ENCODE measurements at places on chromosomes 3 and 15. TPM values are rescaled to one million over a fixed set of nuclear protein-coding genes. Genes with fewer than 3 reads are reported as not detected.

- H3K27me3 ChIP-seq = no peaks in the 10 kb centered on the region
- peaks cover 8% of the 10 kb centered on the region for H3K4me1 ChIP-seq
- no peaks in the 10 kb centered on the region for H3K36me3 ChIP-seq
- no peak overlapping the region for H3K27ac ChIP-seq
- H3K4me3 ChIP-seq = no peak overlapping the region
Observed at GRCh38 chr3:124364317-124365020, 365.8 kb upstream of the UMPS start.

Gene SLC6A1
- 1.2 TPM for total RNA-seq

Gene C3orf20
- 0.09 TPM for total RNA-seq

- H3K36me3 ChIP-seq = no peaks in the 10 kb centered on the region
- H3K27ac ChIP-seq = no peak overlapping the region
- no peak overlapping the region for H3K4me3 ChIP-seq
- no peaks in the 10 kb centered on the region for H3K27me3 ChIP-seq
- DNase-seq = no peak
Observed at GRCh38 chr3:173938616-173939015, 541.1 kb downstream of the NLGN1 start.

DNA sequence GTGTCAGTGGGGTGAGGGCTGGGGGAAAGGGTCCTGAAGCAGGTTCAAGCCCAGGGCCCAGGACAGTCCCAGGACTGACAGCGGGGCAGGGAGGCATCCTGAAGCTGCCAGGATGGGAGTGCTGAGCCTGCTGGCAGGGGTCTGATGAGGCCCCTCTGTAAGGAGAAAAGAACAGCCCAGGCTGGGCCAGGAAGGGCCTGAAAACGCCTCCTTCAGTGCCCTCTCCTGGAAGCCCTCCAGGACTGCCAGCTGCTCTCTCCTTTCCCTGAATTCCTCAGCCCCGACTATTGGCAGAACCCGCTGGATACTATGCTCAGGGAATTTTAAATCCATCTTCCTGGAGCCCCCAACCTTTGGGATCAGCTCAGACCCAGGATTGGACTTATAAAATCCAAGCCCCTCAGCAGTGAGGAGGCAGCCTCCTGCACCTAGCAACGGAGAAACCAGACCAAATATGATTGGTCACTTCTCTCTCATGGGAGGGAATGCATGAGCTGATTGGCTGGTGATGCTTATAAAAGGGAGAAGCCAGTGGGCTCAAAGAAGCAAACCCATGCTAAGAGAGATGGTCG lies 203.5 kb upstream of the LINGO1 start:
- no peak overlapping the region for H3K27ac ChIP-seq
- H3K4me1 ChIP-seq = peaks cover 7% of the 10 kb centered on the region
- H3K36me3 ChIP-seq = no peaks in the 10 kb centered on the region
- peak; percentile 49 for DNase-seq
- peaks cover 2% of the 10 kb centered on the region for H3K27me3 ChIP-seq

DNA sequence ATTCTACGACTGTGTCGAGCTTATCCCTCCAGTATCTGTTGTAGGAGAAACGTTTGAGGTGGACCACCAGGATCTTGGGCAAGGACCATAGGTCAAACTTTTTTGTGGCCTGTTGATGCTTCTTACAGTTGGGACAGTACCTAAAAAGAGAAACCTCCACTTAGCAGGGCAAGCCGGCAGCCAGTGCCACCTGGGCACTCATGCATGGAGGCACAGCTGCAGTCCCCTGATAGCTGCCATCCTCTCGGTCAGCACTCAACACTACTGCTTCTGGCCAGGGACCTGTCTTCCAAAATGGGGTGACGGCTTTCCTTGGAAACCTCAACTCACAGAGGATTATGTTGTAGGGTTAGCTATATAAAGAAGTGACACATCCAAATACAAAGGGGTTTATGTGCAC lies 7.0 kb upstream of the C3orf62 start:
- no peak overlapping the region for H3K27ac ChIP-seq
- no peak for DNase-seq
- no peak overlapping the region for H3K4me3 ChIP-seq
- peaks cover 82% of the 10 kb centered on the region for H3K36me3 ChIP-seq
- H3K27me3 ChIP-seq = no peaks in the 10 kb centered on the region

DNA sequence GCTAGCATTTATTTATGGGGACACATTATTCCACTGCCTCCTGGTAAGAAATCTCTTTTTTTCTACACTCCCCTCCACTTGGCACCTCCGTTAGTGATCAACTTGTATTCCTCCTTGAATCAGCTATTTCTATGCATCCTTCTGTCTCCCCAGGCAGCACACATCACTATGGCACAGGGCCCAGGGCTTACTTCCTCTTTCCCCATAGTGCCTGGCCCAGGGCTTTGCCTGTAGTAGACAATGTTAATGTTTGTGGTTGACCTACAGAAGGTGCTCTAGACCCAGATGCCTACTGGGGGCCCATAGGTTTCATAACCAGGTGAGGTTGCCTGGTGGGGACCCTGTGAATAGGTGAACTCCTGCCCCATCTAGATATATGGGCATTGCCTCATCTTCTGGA lies 44.9 kb downstream of the EPHB1 start:
- H3K36me3 ChIP-seq = no peaks in the 10 kb centered on the region
- peaks cover 3% of the 10 kb centered on the region for H3K27me3 ChIP-seq
- no peaks in the 10 kb centered on the region for H3K4me1 ChIP-seq
- H3K4me3 ChIP-seq = no peak overlapping the region
- H3K27ac ChIP-seq = no peak overlapping the region

DNA sequence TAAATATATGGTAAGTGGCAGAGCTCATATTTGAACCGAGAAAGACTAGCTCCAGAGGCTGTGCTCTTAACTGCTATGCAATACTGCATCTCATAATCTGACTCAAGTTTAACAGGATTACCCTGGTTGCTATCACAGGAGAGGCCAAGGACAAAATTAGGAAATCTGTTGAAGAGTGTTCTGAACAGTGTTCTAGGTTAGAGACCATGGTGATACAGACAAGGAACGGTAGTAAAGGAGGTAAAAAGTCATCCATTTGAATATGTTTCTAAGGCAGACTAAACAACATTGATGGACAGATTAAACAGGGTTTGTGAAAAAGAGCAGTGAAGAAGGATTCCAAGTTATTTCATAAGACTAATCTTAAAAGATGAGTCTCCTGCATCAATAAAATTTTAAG lies 22.1 kb downstream of the PLOD2 start:
- DNase-seq = no peak
- no peak overlapping the region for H3K4me3 ChIP-seq
- no peaks in the 10 kb centered on the region for H3K36me3 ChIP-seq
- peaks cover 3% of the 10 kb centered on the region for H3K4me1 ChIP-seq

DNA sequence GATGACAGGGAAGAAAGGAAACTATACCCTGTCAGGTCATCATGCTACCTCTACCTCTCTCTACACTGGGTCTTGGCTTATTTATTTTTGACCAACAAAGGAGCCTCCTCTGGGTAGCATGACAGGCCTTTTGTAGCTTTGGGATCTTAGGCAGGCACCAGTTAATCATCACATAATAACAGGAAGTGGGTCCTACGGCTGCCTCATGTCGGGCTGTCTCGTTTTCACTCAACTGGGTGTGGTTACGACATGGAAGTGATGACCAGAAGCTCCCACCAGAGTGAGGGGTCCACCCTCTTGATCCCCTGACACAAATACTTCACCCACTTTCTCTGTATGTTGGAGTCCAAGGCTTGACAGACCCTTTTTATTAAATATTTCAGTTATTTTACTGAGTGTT lies 105.3 kb downstream of the CD47 start:
- no peak overlapping the region for H3K27ac ChIP-seq
- no peaks in the 10 kb centered on the region for H3K27me3 ChIP-seq
- H3K4me3 ChIP-seq = no peak overlapping the region

Gene FGD5
- total RNA-seq = 14.1 TPM

DNA sequence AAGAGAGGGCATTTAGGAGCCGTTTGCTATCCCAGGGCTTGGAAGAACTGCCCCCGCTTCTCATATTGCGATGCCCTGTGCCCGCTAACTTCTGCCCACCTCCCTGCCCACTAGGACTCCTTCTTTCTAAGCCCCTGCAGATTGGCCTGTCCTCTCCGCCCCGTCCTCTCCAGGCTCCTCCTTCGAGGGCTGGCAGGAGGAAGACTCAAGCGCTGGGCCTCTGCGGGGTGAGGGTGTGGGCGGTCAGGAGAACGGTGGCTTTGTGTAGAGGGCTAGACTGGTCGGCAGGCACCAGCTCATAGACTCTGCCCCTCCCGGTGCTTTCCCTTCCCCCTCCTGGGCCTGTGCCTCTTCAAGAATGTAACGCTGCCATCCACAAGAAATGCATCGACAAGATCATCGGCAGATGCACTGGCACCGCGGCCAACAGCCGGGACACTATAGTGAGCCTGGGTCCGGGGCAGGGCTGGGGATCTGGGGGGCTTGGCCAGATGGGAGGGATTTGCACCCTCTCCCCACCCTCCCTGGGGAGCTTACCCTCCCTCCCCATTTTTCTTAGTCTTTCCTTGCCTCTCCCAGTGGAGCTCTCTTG lies 21.9 kb downstream of the PRKCD start:
- no peak overlapping the region for H3K27ac ChIP-seq
- no peaks in the 10 kb centered on the region for H3K27me3 ChIP-seq
- H3K4me3 ChIP-seq = no peak overlapping the region

DNA sequence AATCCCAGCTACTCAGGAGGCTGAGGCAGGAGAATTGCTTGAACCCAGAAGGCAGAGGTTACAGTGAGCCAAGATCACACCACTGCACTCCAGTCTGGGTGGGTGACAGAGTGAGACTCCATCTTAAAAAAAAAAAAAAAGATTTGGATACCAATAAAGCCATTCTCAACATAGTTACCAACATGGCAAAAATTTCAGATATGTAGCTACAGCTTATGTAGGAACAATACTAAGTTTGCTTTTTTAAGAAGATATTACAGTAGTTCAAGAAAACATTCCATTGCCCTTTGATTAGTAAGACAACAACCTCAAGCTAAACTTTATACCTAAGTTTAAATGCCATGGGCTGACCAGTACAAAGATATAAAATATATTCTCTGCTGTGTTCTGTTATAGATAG lies 34.4 kb downstream of the ZNF106 start:
- peak overlapping the region; percentile 99 for H3K27ac ChIP-seq
- peak overlapping the region; percentile 58 for H3K4me3 ChIP-seq
- H3K36me3 ChIP-seq = peaks cover 11% of the 10 kb centered on the region
- DNase-seq = no peak

DNA sequence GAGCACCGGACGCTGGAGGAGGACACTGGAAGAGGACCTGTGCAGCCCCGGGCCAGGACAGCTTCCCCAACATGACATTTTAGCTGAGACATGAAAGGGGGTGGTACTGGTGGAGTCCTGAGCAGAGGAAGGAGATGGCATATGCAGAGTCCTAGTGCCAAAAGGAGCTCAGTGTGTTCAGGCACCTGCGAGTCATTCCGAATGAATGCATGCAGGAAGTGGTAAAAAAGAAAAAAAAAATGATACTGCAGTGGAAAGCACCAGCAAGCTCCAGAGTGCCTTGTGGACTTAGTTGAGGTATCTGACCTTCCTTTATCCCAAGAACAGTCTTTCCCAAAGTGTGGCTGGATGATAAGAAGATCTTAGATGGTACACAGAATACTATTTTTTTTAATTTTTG lies 6.6 kb upstream of the ZNF148 start:
- H3K4me3 ChIP-seq = no peak overlapping the region
- no peak overlapping the region for H3K27ac ChIP-seq
- H3K4me1 ChIP-seq = no peaks in the 10 kb centered on the region
- H3K27me3 ChIP-seq = no peaks in the 10 kb centered on the region
- no peaks in the 10 kb centered on the region for H3K36me3 ChIP-seq

GRCh38 chr3:161510510-161511260 lies 14.1 kb downstream of the OTOL1 start:
- H3K36me3 ChIP-seq = no peaks in the 10 kb centered on the region
- no peak overlapping the region for H3K4me3 ChIP-seq
- H3K27me3 ChIP-seq = no peaks in the 10 kb centered on the region
- H3K27ac ChIP-seq = no peak overlapping the region
- DNase-seq = no peak

Gene CFAP92
- total RNA-seq = 0.27 TPM

DNA sequence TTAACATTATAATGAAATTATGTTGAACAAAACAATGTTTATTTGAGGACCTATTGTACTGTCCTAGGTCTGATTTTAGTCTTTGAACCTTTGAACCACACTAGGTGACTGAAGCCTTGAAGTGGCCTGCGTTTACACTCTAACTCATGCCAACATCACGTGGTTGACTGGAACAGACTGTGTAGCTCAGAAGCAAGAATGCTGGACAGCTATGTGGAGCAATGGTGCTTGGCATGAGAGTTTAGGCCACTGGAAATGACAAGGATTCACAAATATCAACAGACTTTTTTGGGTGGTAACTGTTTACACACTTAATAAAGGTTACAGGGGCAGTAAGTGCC lies 391.5 kb downstream of the RAP2B start:
- no peaks in the 10 kb centered on the region for H3K27me3 ChIP-seq
- no peak overlapping the region for H3K27ac ChIP-seq
- H3K4me3 ChIP-seq = no peak overlapping the region
- H3K36me3 ChIP-seq = no peaks in the 10 kb centered on the region
- no peak for DNase-seq
- H3K4me1 ChIP-seq = no peaks in the 10 kb centered on the region

- H3K27me3 ChIP-seq = no peaks in the 10 kb centered on the region
- no peaks in the 10 kb centered on the region for H3K36me3 ChIP-seq
- H3K4me3 ChIP-seq = no peak overlapping the region
- no peak for DNase-seq
- H3K4me1 ChIP-seq = peaks cover 55% of the 10 kb centered on the region
- no peak overlapping the region for H3K27ac ChIP-seq
Observed at GRCh38 chr3:129021140-129021551, 20.0 kb downstream of the EFCC1 start.

- H3K27me3 ChIP-seq = no peaks in the 10 kb centered on the region
- DNase-seq = no peak
- H3K36me3 ChIP-seq = peaks cover 4% of the 10 kb centered on the region
- H3K4me1 ChIP-seq = no peaks in the 10 kb centered on the region
Observed at GRCh38 chr3:37170060-37170459, 4.3 kb downstream of the LRRFIP2 start.

- H3K27ac ChIP-seq = no peak overlapping the region
- no peaks in the 10 kb centered on the region for H3K36me3 ChIP-seq
- no peaks in the 10 kb centered on the region for H3K27me3 ChIP-seq
Observed at GRCh38 chr3:51734572-51734907, 27.7 kb downstream of the GRM2 start.

GRCh38 chr3:171269542-171269941 lies 190.7 kb downstream of the TNIK start:
- H3K27ac ChIP-seq = no peak overlapping the region
- H3K27me3 ChIP-seq = no peaks in the 10 kb centered on the region
- no peak overlapping the region for H3K4me3 ChIP-seq
- no peak for DNase-seq
- peaks cover 6% of the 10 kb centered on the region for H3K4me1 ChIP-seq
- H3K36me3 ChIP-seq = no peaks in the 10 kb centered on the region

DNA sequence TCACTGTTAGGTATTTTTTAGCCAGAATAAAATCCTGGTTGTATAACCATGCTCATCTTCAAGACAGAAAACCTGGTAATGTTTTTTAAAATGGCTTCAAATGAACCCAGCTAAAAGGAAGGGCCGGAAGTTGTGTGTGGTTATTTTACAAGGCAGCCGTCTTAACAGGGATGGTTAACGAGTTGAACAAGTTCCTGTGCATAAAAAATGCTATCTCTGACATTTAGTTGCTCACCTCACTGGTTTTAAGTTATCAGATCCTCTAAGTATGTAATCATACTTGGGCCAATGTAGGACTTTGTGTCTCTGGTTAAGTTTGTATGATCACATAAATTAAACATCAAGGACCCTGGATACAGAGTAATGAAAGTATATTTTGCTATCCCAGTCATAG lies 2.1 kb downstream of the ATP11B start:
- peak; percentile 24 for DNase-seq
- no peaks in the 10 kb centered on the region for H3K27me3 ChIP-seq
- peak overlapping the region; percentile 96 for H3K27ac ChIP-seq
- H3K36me3 ChIP-seq = no peaks in the 10 kb centered on the region
- H3K4me1 ChIP-seq = peaks cover 2% of the 10 kb centered on the region
- H3K4me3 ChIP-seq = peak overlapping the region; percentile 86

- H3K4me3 ChIP-seq = no peak overlapping the region
- H3K27me3 ChIP-seq = peaks cover 3% of the 10 kb centered on the region
Observed at GRCh38 chr15:79418693-79419279, 13.3 kb upstream of the MINAR1 start.

Gene LDHAL6B
- not detected for total RNA-seq

Gene AGBL1
- total RNA-seq = 18.1 TPM

Measured in muscle of leg (tissue), 16 donors.